ENCODE measurements at places on chromosomes 5 and 9.
A peak's percentile ranks its signal among the peaks of the same experiment; 100 is the strongest.

DNA sequence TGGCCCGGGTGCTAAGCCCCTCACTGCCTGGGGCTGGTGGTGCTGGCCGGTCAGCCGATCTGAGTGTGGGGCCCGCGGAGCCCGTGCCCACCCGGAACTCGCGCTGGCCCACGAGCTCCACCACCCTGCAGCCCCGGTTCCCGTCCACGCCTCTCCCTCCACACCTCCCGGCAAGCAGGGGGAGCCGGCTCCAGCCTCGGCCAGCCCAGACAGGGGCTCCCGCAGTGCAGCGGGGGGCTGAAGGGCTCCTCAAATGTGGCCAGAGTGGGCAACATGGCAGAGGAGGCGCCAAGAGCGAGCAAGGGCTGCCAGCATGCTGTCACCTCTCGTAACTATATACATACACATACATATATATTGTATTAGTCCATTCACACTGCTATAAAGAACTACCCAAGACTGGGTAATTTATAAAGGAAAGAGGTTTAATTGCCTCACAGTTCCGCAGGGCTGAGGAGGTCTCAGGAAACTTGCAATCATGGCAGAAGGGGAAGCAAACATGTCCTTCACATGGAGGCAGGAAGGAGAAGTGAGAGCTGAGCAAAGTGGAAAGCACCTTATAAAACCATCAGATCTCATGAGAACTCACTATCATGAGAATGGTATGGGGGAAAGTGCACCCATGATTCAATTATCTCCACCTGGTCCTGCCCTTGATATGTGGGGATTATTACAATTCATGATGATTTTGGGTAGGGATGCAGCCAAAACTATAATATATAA lies 56.8 kb downstream of the LIX1 start:
- no peak for DNase-seq

GRCh38 chr5:172282272-172283019 lies 1.1 kb downstream of the UBTD2 start:
- peak; percentile 46 for DNase-seq

DNA sequence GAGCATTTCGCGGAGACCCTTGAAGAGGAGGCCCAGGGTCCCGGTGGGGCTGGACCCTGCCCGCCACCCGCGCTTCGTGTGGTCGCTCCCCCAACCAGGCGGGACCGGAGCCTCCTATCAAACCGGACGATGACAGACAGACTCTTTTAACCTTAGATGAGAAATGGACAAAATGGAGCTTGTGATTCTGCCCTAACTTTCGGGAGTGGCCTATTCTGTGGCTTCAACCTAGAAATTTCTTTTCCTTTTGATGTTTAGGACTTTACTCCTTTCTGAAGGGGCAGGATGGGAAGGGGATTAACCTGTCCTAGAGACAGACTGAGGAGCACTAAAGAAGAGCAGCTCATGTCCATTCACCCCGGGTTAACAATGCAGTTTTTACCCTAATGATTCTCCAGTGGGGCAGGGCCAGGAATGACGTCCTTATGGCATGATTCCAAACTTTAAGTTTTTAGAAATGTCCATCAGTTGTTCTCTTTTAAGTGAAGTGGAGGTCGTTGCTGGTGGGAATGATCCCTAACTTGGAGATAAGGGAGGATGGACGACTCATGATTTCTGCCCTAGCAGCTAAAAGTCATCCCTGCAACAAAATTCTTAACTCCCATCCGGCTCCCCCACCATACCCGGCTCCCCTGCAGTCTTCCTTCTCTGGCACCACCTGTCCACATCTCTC lies 1.0 kb downstream of the NIPSNAP3A start:
- peak; percentile 39 for DNase-seq

DNA sequence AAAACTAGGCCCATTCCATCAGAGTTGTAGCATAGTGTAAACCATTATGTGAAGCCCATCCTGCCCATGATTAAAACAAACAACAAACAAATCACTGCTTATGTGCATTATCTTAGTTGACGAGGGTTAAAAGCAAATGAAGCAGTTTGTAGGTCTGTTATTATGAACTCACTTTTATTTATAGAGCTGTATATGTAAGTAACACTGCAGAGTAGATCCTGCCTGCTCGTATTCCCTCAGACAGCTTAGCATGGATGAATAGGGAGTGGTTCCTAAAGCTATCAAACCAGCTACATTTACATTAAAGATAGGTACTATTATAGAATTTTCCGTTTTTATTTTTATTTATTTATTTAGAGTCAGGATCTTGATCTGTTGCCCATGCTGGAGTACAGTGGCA lies 112.6 kb downstream of the GDNF start:
- DNase-seq: no peak

- no peak for DNase-seq
Observed at GRCh38 chr9:131594906-131595665, 49.8 kb downstream of the PRRT1B start.

GRCh38 chr5:151042453-151043093 lies 22.2 kb downstream of the GPX3 start:
- no peak for DNase-seq

DNA sequence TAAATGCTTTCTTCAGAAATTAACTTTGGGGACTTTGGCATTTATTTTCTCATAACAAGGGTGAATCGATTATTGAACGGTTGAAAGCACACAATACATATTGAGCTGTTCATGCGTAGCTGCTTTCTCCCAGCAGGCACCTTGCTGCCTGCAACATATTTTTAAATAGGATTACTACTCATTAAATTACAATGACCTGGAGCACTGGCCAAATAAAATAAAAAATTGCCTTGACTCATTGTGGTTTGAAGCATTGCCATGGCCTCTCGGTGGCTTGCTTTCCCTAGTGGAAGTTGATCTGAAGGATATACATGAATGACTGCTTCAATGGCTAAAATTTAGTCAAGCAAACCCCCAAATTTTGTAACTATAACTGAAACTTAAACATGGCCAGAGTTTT lies 181.6 kb upstream of the NUDT12 start:
- no peak for DNase-seq

DNA sequence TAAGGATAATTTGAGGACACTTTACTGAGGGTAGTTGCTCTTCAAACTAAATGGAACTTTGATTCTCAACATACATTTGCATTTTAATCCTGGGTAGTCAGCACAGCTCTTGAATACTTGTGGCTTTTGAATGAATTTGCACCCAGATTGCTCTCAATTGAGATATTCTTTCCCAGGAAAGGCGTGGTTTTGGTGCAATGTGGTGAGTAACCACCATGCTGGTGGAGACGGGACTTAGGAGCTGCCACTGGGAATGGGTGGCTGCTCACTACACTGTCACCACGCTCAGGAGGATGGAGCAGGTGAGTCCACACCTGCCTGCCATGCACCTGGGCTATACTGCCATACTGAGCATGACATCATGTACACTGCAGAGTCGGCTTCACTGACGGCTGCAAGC lies 99.2 kb downstream of the IRX1 start:
- DNase-seq: no peak

- DNase-seq: no peak
Observed at GRCh38 chr9:38768351-38768761, 48.4 kb upstream of the FAM240B start.

- DNase-seq: no peak
Observed at GRCh38 chr5:125311743-125312142, 565.3 kb upstream of the ZNF608 start.

GRCh38 chr5:107937651-107938355 lies 267.1 kb upstream of the EFNA5 start:
- DNase-seq: no peak

GRCh38 chr9:87469793-87470465 lies 27.7 kb upstream of the DAPK1 start:
- DNase-seq: no peak

DNA sequence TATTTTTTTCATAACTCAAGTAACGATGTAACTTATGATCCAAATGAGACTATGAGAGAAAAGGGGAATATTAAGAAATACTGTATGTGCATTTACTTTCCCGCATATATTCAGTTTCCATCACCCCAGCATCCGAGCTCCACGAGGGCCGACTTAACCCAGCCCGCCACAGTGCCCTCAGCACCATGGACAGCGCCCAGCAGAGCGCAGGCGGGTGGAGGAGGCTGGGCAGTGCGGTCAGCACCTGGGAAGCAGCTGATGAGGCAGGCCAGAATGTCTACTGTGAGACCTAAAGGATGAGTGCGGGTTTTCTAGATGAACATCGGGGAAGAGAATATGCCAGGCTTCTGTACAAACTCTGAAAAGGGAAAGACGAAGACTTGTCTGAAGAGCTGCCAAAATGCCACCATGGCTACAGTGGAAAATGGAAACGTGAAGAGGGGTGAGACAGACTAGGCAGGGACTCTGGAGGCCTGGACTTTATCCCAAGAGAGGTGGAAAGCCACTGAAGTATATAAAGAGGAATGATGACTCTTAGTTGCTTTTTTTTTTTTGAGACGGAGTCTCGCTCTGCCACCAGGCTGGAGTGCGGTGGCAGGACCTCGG lies 34.5 kb upstream of the MED27 start:
- DNase-seq: no peak

DNA sequence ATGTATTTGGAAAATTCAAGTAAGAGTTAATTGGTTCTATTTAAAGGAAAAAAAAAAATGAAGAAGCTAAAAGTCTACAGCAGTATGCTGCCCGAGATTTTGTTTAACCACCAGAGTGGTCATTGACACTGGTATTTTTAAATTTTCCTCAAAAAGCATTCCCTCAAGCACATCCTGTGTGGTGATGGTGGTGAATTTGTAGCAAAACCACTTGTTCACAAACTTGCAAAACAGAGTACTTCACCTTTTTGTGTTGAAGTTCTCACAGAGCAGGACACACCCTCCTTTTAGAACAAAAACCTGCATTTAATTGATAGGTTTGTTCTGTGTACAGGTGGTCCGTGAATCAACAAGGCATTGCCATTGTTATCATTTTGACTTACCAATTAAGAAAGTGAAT lies 374.2 kb downstream of the EFNA5 start:
- DNase-seq: no peak

- DNase-seq: no peak
Observed at GRCh38 chr5:136226401-136226800, 33.4 kb upstream of the SMIM32 start.

DNA sequence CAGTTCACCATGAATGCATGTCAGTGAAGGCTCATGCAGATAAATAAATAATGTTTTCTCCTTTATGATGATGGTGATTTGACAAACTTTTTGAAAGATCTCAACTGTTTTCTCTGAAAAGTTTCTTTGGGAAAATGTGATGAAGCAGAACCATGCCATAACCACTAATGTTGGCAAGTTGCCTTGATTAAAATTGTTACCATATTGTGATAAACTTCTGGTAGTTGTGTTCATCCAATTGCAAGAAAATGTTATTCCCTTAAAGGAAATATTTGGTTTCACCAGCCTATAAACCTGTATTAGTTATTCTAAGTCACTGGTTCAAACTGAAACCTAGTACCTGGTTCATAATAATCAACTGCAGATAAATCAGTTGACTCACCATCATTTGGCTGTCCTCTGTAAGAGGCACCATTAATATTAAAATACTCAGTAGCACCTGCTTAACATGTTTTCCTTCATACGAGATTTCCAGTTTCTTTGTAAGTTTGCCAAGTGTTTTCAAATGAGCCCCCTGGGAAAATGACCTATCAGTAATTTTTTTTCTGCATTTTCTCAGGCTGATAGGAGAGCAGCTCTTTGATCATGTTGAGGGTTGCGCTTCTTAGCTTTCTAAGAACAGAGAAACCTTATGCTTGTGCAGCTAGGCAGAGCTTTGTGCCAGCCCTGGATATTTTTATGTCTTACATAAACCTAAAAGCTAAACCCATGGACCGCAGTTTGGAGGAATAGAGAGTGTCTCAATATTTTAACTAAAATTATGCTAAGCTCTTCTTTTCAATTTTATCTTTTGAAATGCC lies 88.0 kb downstream of the LURAP1L start:
- no peak for DNase-seq

GRCh38 chr9:129822898-129823541 lies 916 bp downstream of the TOR1A start:
- peak; percentile 15 for DNase-seq

DNA sequence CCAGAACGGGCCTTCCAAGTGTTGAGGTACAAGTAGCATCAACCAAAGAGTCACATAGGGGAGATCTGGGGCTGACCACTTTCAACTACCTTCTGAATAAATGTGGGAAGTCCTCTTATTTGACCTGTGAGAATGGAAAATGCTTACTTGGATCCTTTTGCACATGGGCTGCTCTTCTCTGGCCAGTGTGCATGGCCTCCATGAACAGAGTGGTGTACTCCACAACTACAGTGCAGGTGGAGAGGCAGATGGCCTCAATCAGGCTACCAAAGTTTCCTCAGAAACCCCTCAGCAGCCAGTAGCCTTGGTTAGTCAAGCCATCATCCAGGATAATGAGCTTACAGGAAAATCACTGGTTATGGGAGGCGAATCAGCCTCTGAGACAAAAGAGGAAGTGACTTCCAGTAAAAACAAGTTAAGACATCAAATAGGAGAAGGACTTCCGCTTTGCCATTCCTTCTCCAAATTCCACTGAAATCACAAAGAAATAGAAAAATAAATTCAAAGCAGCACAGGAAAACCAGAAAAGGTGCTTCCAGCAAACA lies 18.3 kb upstream of the FCHO2 start:
- DNase-seq: no peak

DNA sequence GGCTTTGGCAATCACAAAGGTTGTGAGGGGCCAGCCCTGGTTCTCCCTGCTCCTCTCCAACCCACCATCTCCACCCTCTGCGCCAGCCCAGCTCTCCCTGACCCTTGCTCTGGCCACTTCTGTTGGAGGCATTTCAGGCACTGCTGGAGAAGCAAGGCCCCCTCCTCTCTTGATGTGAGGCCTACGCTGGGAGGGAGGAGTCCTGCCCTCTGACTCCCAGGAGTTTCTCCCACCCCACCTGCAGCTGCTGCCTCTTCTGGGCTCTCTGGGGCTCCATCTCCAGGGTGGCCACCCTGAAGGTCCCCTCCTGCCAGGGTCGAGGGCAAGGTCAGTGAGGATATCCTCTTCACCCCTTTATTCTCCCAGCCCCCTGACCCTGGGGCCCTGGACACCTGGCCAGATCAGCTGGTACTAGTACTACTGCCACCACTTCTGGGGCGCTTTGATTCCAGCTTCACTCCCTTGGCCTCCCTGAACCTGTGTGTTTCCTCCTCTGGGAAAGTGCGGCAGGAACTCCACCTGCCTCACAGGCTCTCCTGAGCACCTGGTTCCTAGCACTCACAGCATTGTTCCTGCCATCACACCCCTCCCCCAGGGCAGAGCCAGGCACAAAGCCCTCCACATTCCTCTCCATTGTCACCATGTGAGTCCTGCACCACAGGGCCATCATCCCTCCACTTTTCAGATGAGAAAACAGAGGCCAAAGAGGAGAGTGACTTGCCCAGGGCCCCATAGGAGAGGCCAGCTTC lies 23.8 kb upstream of the TDRD7 start:
- no peak for DNase-seq

- DNase-seq: peak; percentile 36
Observed at GRCh38 chr9:101705135-101705661, 33.2 kb downstream of the GRIN3A start.
